Activated CD8-positive, alpha-beta memory T cell treated with anti-CD3 and anti-CD28 coated beads for 4 hours (primary cell): ENCODE measurements at places on chromosomes 1 and 21.

DNA sequence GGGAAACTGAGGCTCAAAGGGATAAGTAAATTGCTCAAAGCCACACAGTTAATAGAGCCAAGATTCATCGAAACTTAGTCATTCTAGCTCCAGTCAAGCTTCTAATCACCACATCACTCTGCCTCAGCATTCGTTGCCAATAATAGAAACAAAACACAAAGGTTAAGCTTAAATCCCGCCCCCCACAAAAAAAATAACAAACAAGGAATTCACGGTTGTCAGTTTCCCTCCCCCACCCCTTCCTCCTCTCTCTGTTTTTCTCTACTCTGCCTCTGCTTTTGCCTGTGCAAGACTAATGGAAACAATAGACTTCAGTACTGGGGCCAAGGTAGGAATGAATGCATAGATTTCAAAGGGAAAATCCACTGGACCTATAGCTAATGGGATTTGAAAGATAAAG, 70.7 kb upstream of the ZNF644 start:
- DNase-seq = no peak

DNA sequence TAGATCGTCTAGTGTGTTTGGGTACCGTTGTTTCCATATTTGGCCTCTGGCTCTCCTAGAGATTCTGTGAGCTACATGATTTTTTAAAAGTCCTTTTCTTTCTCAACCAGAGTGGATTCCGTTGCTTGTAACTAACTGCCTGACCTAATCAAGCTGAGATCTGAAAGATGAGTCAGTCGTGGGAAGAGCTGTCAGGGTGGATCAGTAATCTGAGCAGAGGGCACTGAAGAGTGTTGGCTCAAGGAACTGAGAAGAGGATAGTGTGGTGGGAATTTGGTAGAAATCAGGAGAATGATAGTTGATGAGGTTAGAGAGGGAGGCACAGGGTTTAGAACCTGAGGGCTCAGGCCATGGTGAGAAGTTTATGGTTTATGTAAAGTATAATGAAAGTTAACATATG, 52.2 kb downstream of the TRAF5 start:
- DNase-seq = no peak

DNA sequence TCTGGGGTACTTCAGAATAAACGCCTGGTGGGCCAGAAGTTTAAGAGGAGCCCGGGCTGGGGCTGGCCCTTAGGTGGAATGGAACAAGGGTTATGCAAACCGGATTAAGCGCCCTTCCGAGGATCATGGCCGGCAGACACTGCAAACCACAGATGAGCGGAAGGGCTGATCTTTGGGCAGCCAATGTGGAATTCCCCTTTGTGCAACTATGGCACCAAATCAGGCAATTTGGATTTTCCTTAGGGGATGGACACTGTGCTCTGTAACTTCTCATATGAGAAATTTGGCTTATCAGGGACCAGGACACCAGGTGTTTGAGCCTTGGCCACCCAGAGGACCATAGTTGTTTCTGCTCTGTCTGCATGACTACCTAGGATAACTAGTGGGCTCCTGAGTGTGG, 5.7 kb upstream of the IL10 start:
- DNase-seq = no peak

- DNase-seq = no peak
These were observed 668.4 kb downstream of the KCNT2 start for GRCh38 chr1:195939844-195940243.

DNA sequence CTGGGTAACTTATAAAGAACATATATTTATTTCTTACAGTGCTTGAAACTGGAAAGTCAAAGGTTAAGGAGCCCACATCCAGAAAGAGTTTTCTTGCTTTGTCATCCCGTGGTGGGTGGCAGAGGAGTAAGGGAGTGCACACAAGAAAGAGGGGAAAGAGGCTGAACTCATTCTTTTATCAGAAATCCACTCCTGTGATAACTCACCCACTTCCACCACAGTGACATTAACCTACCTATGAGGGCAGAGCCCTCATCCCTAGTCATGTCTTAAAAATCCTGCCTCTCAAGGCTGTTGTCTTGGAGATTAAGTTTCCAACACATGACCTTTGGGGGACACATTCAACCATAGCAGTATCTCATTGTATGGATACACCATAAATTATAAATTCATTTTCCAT, 32.5 kb upstream of the RGS4 start:
- DNase-seq = no peak

DNA sequence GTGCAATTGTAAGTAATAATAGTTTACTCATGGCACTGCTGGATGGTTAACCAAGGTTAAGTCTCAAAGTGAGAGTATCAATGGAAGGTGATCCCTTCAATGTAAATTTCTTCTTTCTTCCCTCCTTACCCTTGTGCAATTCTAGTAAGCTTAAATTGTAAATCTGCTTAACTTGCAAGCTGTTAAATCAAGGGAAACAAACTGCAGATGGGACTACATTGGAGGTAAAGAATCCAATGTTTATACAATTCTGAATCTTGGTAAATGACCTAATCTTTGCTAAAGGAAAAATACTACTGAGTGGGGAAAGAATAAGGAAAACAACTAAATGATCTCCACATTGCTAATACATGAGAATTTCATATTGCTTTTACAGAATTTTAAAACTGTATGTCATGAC, 6.7 kb upstream of the CD55 start:
- no peak for DNase-seq

- DNase-seq = no peak
These were observed 207.2 kb upstream of the KIAA0040 start for GRCh38 chr1:175399795-175400194.

- no peak for DNase-seq
These were observed 13.9 kb downstream of the DLGAP3 start for GRCh38 chr1:34915521-34915920.

GRCh38 chr1:227417756-227418480, 99.6 kb upstream of the CDC42BPA start:
- DNase-seq = no peak

GRCh38 chr1:115679141-115679611, 37.4 kb downstream of the VANGL1 start:
- no peak for DNase-seq

DNA sequence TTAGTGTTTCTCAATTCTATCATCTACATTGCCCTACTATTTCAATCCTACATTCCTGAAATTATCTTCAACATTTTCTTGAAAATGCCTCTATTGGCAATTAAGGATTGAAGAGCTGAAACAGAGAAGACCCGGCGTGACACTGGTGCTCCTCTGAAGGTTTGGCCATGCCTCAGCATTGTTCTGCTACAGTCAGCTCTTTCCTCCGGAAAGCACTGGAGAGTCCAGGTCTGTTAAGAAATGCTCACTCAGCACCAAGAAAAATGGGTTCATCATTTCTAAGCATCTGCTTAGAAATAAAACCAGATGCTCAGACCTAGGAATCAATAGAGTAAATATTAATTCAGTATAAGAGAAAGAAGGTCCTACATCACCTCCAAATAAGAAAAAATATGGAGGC, 58.8 kb downstream of the WARS2 start:
- DNase-seq = no peak

DNA sequence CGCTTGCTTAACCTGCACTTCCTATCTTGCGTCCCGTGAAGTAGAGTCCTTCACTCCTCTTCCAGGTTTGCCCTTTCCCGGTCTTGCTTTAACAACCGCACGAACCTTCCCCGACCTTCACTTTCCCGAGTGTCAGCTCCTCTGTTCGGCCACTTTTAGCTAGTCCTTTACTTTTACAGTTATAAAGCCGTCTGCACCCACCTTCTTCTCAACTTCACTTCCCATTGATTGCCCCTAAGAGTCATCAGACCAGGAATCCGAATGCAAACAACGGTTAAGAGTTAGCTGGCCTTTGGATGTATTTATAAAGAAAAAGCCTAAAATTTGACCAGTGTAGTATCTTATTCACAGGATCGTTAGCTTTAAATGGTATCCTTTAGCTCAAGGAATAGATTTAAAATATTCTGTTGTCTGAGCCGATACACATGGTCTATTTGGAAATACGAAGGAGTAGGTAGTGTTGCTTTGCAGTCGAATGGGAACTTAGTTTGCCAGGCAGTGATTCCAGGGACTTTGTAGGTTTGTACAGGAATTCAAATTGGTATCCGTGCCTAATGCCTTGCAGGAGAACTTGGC, 1.4 kb downstream of the PPP2R5A start:
- no peak for DNase-seq

- no peak for DNase-seq
These were observed 98.5 kb upstream of the IGSF21 start for GRCh38 chr1:18009055-18009454.

- DNase-seq = no peak
These were observed 66.4 kb downstream of the TNR start for GRCh38 chr1:175676991-175677390.

GRCh38 chr1:917076-917459, 6.7 kb upstream of the SAMD11 start:
- no peak for DNase-seq

DNA sequence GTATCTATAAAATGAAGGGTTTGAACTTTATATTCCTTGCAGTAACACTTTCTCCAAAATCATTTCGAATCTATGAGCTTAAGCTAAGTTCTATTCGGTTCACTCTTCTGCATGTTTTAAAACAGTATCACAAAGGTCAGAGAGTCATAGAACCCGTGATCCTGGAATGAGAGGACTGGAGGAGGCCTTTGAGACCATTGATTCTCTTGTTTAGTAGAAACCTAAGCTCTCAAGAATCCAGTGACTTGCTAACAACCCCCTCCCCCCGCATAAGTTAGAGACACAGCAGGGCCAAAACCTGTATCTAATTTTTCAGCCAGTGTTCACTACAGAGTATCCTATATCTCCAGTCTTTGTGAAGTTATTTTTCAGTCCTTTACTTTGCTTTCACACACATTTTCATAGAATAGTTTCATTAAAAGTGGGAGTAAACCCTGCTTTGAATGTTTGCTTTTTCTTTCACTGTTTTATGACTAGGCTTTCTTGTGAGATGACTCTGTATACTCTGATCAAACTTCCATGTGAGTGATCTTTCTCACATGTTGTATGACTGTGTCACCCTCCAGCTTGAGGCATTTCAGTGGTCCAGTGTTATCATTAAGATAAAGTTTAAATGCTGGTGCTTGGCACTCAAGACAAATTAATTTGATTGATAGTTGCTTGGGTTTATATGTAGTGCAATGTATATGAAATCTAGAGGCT, 275.4 kb upstream of the SGIP1 start:
- DNase-seq = no peak

- no peak for DNase-seq
These were observed 4.2 kb upstream of the C1orf141 start for GRCh38 chr1:67138813-67139499.

- DNase-seq = no peak
These were observed 127.1 kb downstream of the S1PR1 start for GRCh38 chr1:101363891-101364318.

- DNase-seq = no peak
These were observed at the start of gene KLHDC7A for GRCh38 chr1:18480315-18481189. Gene KLHDC7A (plus strand): TSS chr1:18480930. CDS start chr1:18480982, 52 bp downstream.

GRCh38 chr21:45900034-45900868, 81.3 kb upstream of the COL6A1 start:
- DNase-seq = no peak

DNA sequence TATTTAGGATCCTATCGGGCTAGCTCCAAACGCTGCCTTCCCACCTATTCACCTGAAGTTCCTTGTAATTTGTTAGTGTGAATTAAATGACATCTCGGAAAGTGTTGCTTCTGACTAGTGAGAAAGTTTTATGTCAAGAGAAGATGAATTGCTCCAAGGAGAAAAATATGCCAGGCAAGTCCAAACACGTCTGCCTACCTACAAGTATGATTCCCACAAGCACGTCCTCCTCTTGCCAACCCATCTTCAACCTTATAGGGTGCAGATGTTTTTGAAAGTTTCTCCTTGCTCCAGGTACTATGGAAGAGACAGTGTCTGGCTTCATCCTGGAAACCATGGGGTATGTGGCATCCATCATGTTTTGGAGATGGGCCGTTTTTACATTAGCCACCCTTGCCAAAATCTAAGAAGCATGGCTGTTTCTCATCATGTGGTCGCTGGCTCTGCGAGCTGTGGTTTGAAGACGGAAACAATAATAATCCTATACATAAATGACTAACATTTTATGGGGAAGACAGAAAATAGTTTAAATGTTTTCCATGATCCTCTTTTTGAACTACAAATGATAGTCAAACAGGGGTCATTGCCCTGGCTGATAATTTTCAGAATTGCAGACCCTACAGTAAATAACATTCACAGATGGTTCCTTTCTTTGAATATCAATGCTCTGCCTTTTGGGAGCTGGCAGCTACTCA, 505.8 kb downstream of the SMYD3 start:
- DNase-seq = no peak

GRCh38 chr1:156356875-156357534, 12.0 kb upstream of the RHBG start:
- peak; percentile 31 for DNase-seq
